ENCODE measurements at places on chromosomes 1 and 21.

DNA sequence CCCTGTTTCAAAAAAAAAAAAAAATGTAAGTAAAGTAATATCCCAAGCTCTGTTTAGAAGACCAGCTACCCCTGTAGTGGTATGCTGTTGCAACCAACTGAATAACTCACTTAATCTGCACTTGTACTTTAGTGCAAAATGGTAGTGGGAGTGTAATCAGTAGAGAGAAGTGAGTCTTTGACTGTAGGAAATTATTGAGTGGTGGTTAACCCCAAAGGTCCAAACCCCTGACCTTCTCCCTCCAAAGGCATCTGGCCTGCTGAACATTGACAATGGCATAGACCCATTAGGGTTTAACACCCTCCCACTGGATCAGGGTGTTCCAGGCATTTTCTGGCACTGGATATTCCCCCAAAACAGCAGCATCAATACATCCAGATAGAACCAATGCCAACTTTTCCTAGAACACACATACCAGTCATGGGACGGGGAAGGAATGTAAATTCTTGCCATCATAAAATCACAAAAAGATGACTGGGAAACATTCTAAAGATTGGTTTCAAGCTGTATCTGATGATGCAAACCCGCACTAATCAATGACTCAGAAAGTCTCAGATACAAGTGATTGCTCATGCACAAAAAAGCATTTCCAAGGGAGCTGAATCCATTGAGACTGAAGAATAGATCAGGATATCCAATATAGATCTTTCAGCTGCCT, 110.3 kb downstream of the MRPL39 start:
- DNase-seq, result no peak

DNA sequence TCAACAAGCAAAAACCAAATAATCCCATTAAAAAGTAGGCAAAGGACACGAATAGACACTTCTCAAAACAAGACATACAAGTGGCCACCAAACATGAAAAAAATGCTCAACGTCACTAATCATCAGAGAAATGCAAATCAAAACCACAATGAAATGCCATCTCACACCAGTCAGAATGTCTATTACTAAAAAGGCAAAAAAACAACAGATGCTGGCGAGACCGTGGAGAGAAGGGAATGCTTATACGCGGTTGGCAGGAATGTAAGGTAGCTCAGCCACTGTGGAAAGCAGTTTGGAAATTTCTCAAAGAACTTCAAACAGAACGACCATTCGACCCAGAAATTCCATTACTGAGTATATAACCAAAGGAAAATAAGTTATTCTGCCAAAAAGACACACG, 145.1 kb upstream of the EDN2 start:
- DNase-seq, result no peak

DNA sequence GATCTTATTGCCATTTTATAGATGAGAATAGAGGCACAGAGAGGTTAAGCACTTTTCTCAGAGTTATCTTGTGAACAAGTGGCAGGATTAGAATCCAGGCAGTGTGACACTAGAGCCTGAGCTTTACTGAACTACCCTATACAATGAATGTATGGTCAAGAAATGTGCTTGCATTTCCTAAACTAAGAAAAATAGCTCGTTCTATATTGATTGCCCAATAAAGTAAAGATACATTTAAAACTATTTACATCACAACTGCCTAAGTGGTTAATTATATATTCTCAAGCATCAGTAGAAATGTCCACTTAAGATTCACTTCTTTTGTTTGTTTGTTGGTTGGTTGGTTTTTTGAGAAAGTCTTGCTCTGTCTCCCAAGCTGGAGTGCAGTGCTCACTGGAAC, 91.6 kb downstream of the ZFYVE9 start:
- no peak for DNase-seq

GRCh38 chr1:41639332-41639936, 155.0 kb upstream of the EDN2 start:
- no peak for DNase-seq

DNA sequence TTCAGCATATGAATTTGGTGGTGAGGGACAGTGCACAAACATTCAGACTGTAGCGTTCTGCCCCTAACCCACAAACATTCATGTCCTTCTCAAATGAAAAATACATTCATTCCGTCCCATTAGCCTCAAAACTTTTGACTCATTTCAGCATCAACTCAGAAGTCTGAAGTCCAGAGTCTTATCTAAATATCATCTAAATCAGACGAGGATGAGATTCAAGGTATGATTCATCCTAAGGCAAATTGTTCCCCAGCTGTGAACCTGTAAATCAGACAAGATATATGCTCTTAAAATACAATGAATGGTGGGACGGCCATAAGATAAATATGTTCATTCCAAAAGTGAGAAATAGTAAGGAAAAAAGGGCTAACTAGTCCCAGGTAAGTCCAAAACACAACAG, 1195.6 kb upstream of the ADGRL4 start:
- no peak for DNase-seq

- no peak for DNase-seq
These were observed 180.1 kb downstream of the ZBTB18 start for GRCh38 chr1:244231193-244231571.

Measured in stimulated activated CD8-positive, alpha-beta memory T cell treated with anti-CD3 and anti-CD28 coated beads, Interleukin-4, amount 100 ng/mL, for 1 hour (primary cell).